ENCODE measurements at places on chromosomes 13 and 19.
A peak's percentile ranks its signal among the peaks of the same experiment; 100 is the strongest.

DNA sequence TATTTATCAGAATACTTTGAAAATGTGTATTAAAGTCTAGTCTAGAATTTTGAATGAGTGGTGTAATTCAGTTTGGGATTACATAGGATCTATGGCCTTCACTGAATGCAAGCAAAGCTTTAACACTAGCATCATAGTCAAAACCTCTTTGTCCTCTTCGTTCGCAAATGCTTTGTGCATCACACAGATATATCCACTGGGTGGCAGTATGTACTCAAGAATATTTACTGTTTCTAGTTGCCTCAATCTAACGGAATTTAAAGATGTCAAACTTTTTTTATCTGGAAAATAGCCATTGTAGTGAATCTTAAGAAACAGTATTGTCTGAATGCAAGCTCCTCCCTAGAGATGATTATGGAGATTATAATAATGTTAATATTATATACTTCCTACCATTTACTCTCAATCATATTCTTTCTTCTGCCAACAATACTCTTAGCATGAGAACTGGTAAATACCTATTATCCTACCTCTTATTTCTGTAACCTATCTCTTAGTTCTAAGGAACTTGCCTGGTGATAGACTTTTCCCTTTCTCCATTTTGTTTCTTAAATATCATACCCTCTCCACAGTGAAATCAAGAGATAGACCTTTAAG lies 25.8 kb downstream of the LACC1 start:
- peak; percentile 58 for DNase-seq

GRCh38 chr19:9935506-9936325 lies 599 bp downstream of the OLFM2 start:
- no peak for DNase-seq

DNA sequence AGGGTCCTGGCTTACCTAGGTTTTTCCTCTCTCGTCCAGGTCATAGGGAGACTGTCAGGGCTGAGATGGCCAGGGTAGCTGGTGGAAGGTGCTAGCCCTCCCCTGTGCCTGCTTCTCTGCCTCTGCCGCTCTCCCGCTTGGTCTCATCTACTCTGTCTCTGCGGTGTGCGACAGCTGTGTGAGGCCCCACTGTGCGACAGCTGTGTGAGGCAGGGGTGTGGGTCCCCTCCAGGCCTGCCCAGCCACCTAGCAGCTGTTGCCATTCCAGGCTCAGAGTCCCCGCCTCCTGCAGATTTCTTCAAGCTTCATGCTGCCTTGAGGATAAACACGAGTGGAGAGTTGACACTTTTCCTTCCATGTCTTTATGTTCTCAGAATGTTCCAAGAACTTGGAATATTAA lies 53.0 kb downstream of the ARHGEF7 start:
- DNase-seq, result no peak

- no peak for DNase-seq
Observed at GRCh38 chr13:34044660-34045080, 226.7 kb downstream of the RFC3 start.

- peak; percentile 24 for DNase-seq
Observed at GRCh38 chr19:17420475-17420924, 653 bp downstream of the MVB12A start.

GRCh38 chr13:61466280-61466679 lies 50.6 kb upstream of the PCDH20 start:
- no peak for DNase-seq

GRCh38 chr19:7153022-7153421 lies 83.5 kb downstream of the ZNF557 start:
- DNase-seq, result no peak

- no peak for DNase-seq
Observed at GRCh38 chr19:45448887-45449299, 18.9 kb upstream of the FOSB start.

DNA sequence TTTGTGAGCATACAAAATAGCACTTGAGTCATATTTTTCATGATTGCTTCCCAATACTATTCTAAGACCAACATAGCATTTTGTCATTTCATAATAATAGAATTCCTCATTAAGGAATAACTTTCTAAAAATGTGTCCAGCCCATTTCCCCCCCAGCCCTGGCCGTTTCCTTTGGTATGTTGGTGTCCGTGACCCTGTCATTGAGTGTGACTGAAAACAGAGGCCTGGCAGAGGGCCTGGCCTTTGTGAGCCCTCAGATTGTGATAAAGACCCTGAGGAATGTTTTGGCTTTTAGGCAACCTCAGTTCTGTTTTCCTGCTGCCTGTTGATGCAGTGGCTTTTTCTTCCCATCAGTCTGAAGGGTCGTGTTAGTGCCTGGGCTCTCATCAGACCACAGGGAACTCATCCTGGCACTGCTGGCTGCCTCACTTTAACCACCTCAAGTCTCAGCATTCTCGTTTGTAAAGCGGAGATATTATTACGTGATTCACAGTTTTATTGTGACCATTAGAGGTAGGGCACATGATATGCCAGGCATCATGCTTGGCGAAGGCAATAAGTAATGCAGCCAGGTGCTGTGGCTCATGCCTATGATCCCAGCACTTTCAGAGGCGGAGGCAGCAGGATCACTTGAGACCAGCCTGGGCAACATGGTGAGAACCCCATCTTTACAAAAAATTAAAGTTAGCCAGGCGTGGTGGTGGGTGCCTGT lies 13.8 kb downstream of the SPINT2 start:
- DNase-seq, result no peak

DNA sequence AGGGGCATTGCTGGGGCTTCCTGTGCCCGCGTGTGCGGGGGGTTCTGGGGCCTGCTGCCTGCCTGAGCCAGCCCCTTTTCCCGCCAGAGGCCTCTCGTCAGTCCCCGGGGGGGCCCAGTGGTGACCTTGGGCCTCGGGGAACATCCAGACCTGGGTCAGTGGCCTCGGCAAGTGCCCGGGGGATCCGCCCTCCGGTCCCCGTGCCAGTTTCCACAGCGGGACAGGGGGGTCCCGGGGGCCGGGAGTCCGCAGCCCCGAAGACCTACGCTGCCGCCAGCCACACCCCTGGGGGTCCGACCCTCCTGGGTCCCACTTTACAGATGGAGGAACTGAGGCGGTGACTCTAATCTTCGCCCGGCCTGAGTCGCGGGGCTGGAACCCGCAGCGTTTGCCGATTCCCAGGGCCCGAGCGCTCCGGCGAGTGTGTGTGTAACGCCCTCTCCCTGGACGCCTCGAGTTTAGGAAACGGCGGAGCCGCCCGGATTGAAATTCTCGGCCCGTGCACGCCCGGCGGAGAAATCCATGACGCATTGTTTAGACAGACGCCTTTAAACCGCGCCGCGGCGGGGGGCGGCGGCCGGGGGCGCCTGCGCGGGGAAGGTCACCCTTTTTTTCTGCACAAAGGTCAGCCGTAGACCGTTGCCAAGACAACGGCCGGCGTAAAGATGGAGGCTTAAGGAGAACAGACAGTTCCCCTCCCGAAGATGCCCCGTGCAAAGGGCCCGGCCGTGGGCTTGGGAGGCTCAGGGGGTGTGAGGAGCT lies 39.3 kb downstream of the EFNA2 start:
- peak; percentile 56 for DNase-seq

DNA sequence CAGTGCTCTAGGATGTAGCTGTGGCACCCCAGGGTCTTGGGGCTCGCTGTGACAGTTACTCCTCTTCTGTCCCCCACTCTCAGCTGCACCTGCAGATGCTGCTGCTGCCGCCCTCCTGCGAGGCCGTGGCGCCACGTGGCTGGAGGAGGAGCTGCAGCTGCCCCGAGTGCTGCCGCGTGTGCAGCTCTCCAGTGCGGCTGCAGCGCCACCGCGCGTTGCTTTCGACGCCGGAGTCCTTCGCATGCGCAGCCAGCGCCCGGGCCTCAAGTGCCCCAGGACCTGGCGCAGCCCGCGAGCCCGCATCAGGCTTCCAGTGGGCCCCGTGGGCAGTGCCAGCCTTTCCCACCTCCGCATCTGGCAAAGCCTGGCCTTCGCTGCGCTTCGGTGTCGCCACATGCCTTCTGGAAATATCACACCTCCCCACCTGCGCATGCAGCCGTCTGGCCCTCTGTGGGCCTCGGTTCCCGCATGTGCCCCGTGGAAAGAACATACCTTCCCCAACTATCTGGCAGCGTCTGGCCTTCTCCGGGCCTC lies 692 bp upstream of the ZNF580 start:
- DNase-seq, result peak; percentile 65

DNA sequence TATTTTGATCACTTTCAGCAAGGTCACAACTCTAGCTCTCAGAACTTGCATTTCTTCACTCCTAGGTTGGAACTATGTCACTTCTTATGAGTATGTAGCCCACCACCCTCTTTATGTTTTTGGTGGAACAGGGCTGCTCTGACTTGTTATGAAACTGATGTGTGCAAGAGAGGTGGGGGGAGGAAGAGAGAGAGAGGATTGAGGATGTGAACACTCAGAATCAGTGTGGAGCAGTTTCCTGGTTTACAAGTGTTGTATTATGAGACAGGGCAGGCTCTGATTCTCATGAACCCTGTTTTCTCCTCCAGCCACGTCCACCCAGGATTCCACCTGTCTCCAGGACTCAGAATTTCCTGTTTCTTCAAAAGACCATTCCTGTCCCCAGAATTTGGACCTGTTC lies 16.1 kb downstream of the ZNF317 start:
- no peak for DNase-seq

DNA sequence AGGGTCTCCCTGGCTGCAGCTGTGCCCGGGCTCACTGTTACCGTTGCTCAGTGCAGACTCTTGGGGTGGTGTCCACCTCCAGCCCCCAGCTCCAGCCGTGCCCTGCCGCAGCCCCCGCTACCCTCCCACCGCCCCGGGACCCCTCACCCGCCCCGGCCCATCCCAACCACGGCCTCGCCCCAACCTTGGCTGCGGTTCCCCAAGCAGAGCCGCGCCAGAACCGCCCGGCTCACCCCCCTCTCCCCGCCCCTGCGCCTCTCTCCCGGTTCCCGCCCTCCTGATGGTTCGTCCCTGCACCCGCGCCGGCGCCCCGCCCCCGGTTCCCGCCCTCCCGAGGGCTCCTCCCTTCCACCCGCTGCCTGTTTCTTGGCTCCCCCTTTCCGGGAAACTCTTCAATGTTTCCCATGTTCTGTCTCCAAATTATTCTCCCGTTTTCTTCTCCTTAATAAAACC lies 40.3 kb downstream of the ANKRD10 start:
- peak; percentile 51 for DNase-seq

DNA sequence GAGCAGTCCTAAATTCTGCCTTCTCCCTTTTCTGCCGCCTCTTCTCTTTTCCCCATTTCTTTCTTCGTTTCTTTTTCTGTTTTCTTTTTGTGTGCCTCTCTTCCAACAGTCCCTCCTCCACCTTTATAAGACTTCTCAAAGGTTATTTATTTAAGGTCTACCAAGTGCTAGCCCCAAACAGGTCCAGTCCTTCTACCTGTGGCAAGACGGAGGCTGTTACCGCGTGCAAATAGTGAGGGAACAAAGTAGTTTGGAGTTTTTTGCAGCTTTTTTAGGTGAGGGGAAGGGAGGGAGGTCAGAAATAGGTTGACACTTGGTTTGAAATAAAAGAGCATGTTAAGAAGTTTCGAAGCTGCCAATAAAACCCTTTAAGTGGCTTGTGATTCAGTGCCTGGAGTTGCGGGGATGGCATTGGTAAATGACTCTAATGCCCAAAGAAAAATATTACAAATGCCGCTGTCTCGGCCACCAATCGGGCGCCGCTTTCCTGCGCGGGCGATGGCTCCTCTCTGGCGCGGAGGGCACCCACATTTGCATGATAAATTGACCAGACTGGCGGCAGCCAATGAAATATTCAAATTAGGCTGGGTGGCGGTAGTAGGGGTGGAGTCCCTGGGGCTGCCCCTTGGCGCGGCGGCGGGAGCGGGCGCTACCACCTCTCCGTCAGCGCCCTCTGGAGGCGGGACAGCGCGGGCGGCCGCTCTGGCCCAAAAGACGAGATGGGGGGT lies 7.5 kb upstream of the TSHZ3 start:
- peak; percentile 60 for DNase-seq

- DNase-seq, result no peak
Observed at GRCh38 chr13:30757026-30757742, 21.8 kb downstream of the ALOX5AP start.

GRCh38 chr13:93355094-93355493 lies 128.5 kb downstream of the GPC6 start:
- DNase-seq, result no peak

DNA sequence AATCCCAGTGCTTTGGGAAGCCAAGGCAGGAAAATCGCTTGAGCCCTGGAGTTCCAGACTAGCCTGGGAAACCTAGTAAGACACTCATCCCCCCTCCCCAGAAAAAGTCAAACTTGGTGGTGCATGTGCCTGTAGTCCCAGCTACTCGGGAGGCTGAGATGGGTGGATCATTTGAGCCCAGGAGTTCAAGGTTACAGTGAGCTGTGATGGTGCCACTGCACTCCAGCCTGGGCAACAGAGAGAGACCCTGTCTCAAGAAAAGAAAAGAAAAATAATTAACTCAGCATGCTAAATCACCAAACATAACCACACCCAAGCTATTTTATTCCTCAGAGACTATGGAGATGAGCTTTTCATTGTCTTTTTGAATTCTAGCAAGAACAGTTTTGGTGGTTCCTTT lies 56.2 kb upstream of the SCEL start:
- no peak for DNase-seq

- DNase-seq, result peak; percentile 60
Observed at GRCh38 chr13:45194081-45194939, 6.5 kb downstream of the KCTD4 start.

- DNase-seq, result no peak
Observed at GRCh38 chr13:111171629-111172028, 56.5 kb downstream of the ARHGEF7 start.

DNA sequence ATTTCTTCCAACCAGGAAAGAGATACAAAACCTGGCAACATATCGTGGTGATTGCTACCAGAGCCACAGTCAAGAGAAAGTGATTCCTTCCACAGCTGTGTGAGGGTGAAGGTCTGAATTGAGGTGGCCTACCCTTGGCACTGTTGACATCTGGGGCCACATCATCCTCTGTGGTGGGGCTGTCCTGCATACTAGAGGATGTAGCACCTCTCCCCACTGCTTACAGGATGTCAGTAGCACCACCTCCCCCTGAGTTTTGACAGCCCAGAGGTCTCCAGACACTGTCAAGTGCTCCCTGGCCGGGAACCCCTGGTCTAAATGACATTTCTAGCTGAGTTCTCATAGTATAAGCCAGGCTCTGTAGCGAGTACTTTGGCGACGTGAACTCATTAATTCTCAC lies 15.5 kb downstream of the PTGER1 start:
- no peak for DNase-seq

- peak; percentile 43 for DNase-seq
Observed at GRCh38 chr13:26785838-26786630, 25.4 kb upstream of the GPR12 start.

- DNase-seq, result no peak
Observed at GRCh38 chr13:20132052-20132634, 28.7 kb downstream of the GJA3 start.

GRCh38 chr13:78836238-78836784 lies 177.4 kb upstream of the OBI1 start:
- no peak for DNase-seq

GRCh38 chr19:28543244-28543776 lies 669.6 kb downstream of the UQCRFS1 start:
- no peak for DNase-seq

- no peak for DNase-seq
Observed at GRCh38 chr13:105573136-105573535, 962.3 kb downstream of the EFNB2 start.
